ENCODE measurements at places on chromosomes 3 and 15.

- no peak for DNase-seq
These were observed 3.6 kb upstream of the GNB4 start for GRCh38 chr3:179454887-179455286.

DNA sequence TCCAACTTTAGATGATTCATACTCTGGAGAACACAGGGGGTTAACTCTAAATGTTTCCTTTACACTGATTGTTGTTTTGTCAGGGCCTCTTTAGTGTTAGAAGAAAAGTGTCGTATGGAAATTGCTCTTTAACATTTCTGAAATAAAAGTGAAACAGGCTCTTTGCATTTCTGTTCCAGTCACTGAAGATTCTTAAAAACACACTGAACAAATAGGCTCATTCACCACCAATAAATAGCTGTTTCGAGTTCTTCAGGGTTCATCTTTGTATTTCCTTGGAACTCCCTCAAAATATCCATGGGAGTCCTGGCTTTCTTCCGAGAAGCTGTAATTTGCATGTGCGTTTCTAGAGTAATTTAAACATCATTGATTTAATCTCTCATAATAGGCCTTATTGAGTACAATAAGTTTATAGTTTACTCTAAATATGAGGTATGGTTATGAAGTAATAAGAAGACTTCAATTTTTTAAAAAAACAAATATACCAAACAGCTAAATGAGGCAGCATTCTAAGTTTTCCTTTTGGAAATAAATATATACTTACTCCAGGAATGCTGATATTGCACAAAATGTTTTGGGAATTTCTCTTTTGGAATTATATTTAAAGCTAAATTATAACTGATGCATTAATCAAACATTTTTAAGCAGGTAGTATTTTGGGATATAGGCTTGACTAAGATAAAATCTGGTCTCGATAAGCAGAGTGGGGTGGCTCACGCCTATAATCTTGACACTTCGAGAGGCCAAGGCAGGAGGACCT lies 327.4 kb downstream of the EPHA3 start:
- DNase-seq, result no peak

- DNase-seq, result no peak
These were observed 5.1 kb upstream of the DNAJA4 start for GRCh38 chr15:78259232-78259631.

- peak; percentile 86 for DNase-seq
These were observed 172.5 kb upstream of the GADL1 start for GRCh38 chr3:31067004-31067403.

DNA sequence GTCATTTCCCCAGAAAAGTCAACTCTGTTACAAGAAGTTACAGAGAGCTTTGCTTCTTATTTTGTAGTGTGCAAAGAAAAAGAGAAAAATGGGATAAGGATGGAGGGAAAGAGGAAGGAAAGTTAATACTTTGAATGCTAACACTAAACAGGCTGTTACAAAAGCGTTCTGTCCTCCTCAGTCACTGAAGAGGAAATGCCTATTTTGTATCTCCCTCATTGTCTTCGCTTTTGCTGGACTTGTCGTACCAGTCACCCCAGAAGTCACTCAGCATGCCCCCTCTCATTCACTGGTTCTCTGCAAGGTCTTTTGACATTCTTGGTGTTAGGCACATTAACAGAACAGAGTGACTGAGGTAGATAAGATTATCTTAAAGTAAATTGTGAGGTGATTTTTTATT lies 129.6 kb downstream of the ALCAM start:
- DNase-seq, result no peak

- no peak for DNase-seq
These were observed 30.1 kb downstream of the SUCNR1 start for GRCh38 chr3:151903501-151903991.

- DNase-seq, result no peak
These were observed 40.6 kb upstream of the ADPGK start for GRCh38 chr15:72824112-72824511.

- no peak for DNase-seq
These were observed 28.1 kb upstream of the INSYN1 start for GRCh38 chr15:73781038-73781925.

DNA sequence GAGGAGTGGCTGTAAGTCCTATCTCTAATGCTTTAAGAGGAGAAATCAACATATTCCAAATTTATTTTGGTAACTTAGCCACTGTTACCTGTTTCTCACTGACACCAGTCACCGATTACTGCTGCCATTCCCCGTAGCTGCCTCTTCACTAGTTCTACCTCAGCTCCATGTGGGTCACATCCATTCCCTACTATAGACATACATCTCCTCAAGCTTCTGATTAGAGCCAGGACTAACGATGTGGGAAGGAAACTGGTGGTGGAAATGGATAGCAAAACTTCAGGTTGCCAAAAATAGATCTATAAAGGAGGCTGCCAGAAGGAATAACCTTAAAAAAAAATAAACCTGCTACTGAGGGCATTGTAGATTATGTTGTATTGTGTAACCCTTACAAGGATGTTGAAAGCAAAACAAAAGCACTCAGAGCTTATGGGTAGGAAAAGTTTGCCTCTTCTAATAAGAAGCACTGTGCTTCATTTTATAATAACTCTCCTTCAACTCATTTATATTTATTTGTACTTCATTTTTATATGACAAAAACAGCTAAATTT lies 56.0 kb downstream of the KAT2B start:
- DNase-seq, result no peak

DNA sequence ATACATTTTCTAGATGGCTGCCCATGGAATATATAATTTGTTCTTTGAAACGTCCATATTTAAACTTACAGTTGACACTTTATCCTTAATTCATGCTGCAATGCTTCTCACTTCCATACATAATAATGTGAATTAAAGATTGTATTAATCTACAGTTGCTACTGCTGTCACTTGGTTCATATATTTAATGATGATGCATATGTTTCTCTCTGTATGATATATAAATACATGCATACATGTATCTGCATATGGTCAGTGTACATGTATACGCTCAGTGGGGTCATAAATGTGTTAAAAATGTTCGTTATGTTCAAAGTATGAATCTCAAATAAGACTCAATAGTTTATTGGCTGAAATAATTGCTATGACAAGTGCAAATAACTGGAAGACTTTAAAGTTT lies 382.5 kb downstream of the NLGN1 start:
- DNase-seq, result no peak

GRCh38 chr3:188194332-188194731 lies 40.4 kb downstream of the LPP start:
- no peak for DNase-seq

DNA sequence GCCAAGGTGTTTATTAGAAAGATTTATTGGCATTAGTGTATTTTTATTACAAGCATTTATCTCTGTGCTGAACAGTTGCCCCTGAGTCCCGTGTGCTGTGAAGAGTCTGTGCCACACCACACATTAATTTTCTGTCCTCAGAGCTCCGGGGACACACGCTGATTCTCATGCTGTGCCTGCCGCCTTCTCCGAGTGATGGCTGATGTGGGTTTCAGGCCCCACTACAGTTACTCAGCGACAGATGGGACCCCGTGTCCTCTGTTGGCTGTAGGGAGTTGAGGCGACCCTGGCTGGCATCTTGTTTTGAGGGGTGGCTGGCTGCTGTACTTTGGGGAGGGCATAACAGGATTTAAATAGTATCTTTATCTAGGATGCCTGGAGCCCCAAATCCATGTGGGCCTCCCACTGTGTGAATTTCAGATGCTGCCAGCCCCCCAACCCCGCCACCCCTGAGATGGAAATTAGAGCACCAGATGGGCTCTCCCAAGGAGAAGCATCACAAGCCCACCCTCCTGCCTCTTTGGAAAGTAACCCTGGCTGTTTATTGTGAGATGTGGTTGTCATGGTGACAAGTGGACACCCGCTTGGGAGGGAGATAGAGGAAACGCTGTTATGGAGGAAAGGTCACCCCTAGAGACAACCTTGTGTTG lies 185.6 kb downstream of the APBA2 start:
- no peak for DNase-seq

GRCh38 chr3:152314677-152315353 lies 46.1 kb downstream of the MBNL1 start:
- DNase-seq, result no peak

DNA sequence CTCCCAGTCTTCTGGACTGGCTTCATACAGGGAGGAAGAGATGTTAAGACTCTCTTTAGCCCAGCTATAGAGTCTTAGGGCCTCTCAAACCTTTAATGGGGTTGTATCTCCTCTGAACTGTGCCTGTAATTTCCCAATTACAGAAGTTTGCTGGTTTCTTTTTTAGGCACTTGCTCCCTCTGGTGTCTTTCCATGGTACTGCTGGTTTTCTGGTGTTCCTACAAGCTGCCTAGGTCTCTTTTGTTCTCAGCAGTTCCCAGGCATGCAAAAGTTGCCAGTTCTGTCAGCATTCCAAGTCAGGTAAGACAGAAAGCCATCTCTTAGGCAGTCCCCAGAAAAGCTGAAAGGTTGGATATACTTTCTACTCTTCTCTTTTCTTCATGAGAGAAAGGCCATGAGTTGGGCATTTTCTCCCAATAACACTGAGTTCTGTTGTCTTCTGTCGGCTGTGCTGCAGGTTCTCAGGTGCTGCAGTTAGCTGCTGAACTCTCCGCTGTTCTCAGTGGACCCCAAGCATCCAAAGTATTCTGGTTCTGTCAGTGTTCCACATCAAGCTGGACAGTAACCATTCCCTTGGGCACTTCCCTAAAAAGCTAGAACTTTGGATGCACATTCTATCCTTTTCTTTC lies 54.4 kb upstream of the EHHADH start:
- peak; percentile 17 for DNase-seq

DNA sequence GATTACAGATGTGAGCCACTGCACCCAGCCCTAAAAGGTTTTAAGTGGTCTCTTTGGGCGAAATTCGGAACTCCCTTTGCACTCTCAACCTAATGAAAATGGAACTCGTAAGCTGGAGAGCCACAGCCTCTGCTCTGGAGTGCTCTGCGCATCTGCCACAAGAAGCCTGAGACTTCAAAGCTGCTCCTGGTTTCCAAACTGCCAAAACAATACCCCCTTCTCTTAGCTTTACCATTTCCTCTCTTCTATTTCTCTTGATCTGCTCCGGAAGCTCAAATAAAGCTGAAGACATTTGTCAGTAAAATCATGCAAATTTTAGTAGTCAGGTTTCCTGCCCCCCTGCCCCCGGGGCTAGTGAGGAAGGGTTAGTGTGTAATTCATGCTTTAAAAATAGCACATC lies 312.7 kb downstream of the MFSD1 start:
- no peak for DNase-seq

DNA sequence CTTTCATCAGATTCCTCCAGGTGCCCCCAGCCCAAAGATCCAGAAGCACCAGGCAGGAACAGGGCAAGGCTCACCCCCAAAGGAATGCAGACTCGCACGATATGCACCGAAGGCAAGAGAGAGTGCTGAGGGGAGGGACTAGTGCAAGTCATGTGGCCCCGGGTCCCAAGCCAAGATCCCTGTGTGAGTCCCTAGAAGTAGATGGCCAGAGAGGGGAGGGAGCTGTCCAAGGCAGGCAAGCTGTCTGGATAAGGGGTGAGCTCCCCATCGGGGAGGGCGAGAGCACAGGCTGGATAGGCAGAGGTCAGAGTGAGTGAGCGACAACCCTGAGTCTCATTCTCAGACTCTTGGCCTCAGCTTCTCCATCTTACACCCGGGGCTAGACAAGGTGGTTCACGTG lies 171.5 kb upstream of the LINGO1 start:
- DNase-seq, result no peak

DNA sequence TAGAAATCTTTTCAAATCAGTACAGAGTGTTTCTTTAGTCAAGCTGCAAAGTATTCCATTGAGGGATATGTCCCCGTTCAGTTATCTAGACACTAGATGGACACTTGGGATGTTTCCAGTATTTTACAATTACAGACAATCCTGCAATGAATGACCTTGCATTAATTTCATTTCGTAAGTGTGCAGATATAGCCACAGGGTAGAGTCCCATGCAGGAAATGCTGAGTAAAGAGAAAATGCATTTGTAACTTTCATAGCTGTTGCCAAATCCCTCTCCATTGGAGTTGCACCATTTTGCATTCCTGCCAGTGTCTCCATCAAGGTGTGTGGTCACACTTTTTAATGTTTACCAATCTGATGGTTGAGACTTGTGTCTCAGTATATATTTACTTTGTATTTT lies 92.5 kb downstream of the LIPC start:
- no peak for DNase-seq

- DNase-seq, result no peak
These were observed 218.1 kb downstream of the OSBPL10 start for GRCh38 chr3:31762888-31763351.

GRCh38 chr3:198076722-198077308 lies 116.8 kb downstream of the LMLN start:
- no peak for DNase-seq

GRCh38 chr3:125552401-125552800 lies 32.4 kb upstream of the SNX4 start:
- no peak for DNase-seq

- no peak for DNase-seq
These were observed 29.2 kb upstream of the MUC13 start for GRCh38 chr3:124963755-124964154.

DNA sequence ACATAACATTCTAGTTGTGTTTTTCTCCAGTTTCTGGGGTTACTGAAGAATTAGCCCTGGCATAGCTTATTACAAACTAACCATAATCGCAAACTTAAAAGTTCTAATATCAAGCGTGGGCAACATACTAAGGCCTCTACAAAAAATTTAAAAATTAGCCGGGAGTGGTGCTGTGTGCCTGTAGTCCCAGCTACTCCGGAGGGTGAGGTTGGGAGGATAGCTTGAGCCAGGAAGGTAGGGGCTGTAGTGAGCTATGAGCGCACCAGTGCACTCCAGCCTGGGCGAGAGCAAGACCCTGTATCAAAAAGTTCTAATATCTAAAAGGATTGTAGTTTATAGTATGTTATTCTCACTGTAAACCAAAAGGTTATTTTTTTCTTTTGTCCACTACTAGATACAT lies 1.1 kb downstream of the OIP5 start:
- DNase-seq, result no peak

DNA sequence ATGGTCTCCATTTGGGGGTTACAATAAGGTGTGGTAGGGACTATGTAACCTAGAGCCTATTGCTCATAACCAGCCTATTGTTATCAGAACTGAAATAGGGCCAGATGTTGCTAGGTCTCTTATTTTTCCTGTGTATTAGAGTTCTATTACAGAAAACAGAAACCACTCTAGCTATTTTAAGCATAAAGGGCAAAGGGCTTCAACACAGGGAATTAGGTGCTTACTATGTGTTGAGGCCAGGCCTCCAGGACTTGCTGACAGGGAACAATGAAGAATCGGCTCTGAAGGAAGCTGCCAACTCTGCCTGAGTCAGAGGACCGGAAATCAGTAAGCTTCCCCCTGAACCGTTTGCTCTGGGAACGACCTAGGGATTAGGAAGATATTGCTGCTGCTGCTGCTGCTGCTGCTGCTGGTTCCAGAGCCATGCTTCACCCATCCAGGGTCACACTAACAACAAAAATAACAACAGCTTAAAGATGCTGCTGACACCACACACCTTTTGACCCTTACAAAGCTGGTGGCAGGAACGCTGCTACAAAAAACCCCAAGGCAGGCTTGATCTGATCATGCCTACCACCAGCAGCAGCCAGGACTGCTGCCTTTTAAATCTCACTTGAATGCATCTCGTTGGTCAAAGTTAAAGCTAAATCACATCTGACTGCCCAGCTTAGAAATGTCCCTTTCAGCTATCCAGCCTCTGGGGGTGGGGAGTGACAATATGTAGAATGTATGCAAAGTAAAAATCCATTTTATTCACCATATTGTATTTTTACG lies 276.9 kb upstream of the IL12A start:
- peak; percentile 88 for DNase-seq
